NCI-H1092 (cell line): ENCODE measurements at places on chromosomes 6 and 20.
A peak's percentile ranks its signal among the peaks of the same experiment; 100 is the strongest.

GRCh38 chr20:56773749-56774148 is 144.6 kb downstream of the TFAP2C start:
- DNase-seq: no peak

DNA sequence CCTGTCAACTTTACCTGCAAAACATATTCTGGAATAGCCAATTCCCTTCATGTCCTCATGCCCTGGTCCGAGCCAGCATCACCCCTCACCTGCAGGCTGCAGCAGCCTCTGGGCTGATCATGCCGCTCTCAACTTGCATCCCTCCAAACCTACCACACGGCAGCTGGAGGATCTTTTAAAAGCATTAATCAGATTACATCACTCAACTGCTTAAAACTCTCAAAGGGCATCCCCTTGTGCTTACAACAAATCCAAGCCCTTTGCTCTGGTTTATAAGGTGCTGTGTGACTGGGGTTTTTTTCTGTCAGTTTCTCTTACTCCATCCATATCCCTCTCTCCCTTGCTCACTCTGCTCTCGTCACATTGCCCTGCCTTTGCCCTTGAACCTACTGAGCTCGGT is 24.0 kb downstream of the CD40 start:
- no peak for DNase-seq

GRCh38 chr20:55264703-55265239 is 740.5 kb downstream of the CBLN4 start:
- DNase-seq: no peak

GRCh38 chr6:12892151-12892550 is 175.6 kb downstream of the PHACTR1 start:
- no peak for DNase-seq

DNA sequence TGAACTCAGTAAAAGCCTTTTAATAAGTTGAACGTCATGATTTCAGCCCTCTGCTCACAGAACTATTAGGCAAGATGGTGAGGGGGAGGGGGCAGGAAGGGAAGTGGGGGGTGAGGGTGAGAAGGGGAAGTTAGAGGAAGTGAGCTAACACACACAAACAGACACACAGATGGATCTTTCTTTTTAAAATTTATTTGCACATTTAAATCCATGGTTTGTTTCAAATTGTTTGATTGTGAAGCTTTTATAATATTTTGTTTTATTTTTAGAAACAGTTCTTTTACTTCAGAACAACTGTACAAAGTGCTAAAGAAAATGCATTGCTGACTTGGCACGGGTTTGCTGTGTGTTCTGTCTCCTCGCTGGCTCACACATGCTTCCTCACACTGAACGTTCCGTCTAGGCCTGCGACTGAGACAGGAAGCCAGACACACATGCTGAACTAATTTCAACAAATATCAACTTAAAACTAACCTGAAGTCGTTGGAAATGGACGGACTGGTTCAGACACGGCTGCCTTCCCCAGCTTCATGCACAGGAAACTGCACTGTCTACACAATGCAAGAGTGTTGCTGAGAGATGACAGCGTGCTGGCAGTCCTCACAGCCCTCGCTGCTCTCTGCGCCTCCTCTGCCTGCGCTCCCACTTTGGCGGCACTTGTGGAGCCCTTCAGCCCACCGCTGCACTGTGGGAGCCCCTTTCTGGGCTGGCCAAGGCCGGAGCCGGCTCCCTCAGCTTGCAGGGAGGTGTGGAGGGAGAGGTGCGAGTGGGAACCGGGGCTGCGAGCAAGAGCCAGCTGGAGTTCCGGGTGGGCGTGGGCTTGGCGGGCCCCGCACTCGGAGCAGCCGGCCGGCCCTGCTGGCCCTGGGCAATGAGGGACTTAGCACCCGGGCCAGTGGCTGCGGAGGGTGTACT is 8.1 kb upstream of the ZBP1 start:
- no peak for DNase-seq

DNA sequence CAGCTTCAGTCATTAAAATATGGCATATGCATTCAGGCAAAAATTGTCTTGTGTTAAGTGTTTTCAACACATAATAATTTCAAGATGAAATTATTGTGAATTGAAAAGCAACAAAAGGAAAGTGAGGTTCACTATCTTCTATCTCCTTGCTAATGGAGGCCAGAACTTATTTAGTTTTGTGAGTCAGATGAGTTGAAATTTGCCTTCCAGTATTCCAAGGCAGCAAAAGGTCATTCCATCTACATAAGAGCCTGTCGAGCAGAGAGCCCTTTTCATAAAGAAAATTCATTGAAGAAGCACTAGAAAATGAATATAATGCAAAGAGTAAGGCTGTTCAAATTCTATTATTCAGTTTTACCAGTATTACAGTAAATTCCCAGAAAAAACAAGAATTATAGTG is 274.3 kb downstream of the PLCB1 start:
- no peak for DNase-seq

DNA sequence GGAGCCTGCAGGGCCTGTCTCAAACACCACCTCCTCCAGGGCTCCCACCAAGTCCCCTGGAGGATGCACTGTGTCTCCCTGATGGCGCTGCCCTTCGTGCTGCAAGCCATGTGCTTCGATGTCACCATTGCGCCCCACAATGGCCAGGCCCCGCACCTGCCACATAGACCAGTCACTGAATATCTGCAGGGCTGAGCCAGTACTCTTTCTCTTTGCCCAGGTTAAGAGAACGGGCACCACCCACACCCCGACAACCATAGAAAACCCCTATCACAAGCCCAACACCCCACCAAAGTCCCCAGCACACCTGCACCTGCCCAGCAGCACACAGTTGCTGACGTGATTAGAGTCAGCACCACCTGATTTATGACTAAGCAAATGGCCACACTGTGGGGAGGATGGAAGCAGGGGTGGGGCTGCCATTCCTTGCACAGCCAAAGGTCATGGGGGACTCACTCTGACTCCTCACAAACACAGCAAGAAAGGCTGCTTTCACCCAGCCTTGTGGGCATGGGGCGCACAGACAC is 104.3 kb downstream of the SLC23A2 start:
- DNase-seq: no peak

- no peak for DNase-seq
These were observed 50.3 kb upstream of the ADGRF4 start for GRCh38 chr6:47648031-47648430.

GRCh38 chr6:144559865-144560593 is 274.9 kb downstream of the UTRN start:
- DNase-seq: no peak

DNA sequence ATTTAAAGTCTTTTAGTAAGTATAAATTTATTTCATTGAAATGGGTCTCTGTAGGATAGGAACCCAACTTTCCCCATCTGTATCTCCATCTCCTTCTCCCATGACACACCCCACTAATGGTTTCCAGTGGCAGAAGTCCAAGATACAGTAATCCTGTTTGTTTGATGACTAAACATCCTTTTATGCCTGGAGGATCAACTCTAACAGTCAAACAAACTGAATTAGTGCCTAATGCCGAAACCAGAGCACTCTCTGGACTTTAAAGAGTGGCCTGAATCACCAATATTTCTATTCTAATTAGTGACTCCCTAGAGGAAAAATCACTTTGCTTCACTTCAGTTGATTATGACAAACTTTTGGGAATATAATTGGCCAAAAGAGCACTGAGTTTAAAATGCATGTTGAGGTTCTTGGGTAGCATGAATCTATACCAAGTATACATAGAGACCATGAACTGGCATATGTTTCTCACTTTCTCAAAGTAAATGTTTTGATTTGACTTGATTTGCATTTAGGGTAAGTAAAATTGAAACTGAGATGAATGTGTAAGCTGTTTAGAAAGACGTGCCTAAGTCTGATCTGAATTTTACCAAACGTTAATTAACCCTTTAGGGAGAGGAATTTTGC is 776.4 kb upstream of the NRSN1 start:
- DNase-seq: peak; percentile 61

GRCh38 chr20:42067596-42067995 is 449.4 kb upstream of the CHD6 start:
- no peak for DNase-seq

DNA sequence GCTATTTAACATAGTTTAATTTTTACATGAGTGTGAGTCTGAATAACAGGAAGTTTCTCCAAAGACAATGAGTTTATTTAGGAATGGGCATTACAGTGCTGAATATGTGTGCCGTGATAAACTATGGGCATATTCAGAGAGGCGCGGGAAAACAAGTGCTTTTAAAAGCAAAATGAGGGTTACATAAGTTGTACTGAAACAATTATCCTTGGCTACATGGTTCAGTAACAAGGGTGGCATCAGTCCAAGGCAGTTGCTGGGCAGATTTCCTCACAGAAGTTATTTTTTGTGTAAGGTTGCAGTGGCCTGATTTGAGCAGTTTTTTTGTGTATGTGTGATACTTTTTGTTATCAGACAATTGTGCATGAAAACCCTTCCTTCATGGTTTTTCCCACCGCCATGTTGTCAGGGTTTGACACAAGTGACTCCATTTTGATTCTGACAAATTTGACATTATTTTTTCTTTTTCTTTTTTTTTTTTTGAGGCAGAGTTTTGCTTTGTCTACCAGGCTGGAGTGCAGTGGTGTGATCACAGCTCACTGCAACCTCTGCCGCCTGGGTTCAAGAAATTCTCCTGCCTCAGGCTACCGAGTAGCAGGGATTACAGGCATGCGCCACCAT is 22.3 kb upstream of the PXDC1 start:
- DNase-seq: no peak

DNA sequence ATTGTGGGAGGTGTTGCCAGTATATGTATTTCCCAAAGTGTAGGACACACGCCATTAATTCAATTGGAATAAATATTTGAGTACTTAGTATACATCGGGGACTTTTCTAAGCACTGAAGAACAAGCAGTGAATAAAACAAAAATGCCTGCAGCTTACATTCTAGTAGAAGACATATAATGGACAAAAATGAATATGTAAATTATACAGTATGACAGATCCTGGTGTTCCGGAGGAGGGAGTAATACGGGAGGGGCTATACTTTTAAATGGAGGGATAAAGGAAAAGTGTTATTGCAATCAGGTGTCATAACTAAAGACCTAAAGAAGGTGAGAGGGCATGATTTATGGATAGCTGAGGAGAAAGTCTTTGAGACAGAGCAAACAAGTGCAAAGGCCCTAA is 15.1 kb downstream of the UBE2V1 start:
- no peak for DNase-seq

GRCh38 chr6:122222761-122223160 is 176.7 kb upstream of the HSF2 start:
- no peak for DNase-seq

DNA sequence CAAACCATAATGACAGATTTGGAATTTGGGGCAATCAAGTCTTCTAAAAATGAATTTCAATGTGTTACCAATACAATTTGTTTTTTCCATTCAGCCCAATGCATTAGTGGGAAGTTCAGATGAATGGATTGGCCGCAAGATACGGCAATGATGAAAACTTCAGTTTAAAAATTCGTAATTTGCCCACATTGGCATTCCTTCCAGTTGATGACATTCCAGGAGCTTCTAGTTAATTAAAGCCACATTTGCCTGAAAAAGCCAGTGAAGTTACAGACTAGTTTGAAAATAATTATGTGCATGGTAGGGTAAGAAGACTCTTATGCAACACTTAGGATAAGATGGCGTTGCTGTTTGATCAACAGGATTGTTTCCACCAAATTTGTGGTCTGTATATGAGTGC is 46.2 kb downstream of the NHLRC1 start:
- DNase-seq: no peak

DNA sequence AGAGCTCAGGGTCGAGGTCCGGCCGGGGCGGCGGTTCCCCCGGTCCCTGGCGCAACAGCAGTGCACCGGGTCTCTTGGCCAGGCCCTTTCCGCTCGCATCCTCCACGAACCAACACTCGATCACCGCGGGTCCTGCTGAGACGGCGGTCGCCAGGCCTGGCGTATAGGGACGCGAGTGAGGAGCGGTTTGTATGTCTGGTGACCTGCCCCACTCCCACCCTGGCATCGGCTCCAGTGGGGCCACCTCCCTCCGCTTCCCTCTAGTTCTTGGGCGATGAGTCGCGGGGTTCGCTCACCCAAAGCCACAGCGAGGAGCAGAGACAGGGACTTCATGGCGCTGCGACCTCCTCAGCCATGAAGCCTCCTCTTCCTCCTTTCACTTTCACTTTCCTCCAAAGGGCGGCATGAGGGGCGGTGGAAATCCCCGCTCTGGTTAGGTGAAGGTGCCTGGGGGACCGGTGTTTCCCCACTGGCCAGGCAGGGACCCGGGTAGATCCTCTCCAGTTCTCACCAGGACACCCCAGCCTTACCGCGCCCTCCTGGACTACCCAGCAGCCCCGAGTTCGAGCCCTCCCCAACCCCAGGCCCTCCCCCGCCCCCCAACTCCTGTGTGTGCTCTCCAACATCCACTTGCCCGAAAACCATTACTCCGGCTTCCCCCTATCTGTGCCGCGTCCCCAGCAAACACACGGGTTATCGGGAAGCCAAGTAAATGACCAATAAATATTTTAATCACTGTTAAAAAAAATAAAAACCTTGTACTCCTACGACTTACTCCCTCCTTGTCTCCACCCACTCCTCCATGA is at the start of gene TAPBP:
TSS of gene TAPBP (minus strand) at position 370 of the 806 bp plus-strand sequence. CDS start at position 333, 37 bp downstream.
- peak; percentile 2 for DNase-seq

- no peak for DNase-seq
These were observed 99.1 kb upstream of the PRSS16 start for GRCh38 chr6:27148404-27148795.

GRCh38 chr6:3456898-3457709 is at the start of gene SLC22A23:
SLC22A23 (minus strand) TSS chr6:3457050; CDS start chr6:3456559, 491 bp downstream.
- peak; percentile 9 for DNase-seq

DNA sequence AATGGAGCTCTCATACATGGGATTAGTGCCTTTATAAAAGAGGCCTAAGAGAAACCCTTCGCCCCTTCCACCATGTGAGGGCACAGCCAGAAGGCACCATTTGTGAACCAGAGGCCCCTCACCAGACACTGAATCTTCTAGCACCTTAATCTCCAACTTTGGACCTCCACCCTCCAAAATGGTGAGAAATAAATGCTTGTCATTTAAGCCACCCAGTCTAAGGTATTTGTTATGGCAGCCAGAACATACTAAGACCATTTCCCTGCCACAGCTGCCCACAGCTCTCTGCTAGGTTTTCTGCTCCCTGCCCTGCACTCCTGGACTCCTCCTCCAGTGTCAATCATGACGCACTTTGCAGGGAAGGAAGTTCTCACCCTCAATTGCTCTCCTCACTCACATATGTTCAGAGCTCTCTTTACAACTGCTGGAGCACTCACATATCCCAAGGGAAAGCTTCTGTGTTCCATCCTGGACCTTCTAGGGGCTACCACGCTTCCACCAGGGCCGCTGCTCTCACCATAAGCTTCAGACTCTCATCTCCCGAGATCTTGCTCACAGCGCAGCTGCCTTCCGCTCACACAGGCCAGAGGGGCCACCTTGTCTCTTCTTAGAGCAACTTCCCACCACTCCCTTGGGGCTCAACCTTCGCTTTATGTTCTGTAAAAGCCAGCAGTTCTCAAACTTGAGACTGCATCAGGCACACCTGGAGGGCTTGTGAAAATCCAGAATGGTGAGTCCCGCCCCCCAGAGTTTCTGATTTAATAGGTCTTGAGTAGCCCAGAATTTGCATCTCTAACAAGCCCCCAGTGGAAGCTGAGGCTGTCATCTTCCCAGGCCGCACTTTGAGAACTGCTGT is 1.6 kb upstream of the LY86 start:
- DNase-seq: no peak

- DNase-seq: no peak
These were observed 4.4 kb upstream of the KCNS1 start for GRCh38 chr20:45105317-45105716.
